AG09309 (cell line): ENCODE measurements at places on chromosomes 11 and 22.

- DNase-seq = no peak
Measured at GRCh38 chr11:70434813-70435278, 36.5 kb downstream of the CTTN start.

DNA sequence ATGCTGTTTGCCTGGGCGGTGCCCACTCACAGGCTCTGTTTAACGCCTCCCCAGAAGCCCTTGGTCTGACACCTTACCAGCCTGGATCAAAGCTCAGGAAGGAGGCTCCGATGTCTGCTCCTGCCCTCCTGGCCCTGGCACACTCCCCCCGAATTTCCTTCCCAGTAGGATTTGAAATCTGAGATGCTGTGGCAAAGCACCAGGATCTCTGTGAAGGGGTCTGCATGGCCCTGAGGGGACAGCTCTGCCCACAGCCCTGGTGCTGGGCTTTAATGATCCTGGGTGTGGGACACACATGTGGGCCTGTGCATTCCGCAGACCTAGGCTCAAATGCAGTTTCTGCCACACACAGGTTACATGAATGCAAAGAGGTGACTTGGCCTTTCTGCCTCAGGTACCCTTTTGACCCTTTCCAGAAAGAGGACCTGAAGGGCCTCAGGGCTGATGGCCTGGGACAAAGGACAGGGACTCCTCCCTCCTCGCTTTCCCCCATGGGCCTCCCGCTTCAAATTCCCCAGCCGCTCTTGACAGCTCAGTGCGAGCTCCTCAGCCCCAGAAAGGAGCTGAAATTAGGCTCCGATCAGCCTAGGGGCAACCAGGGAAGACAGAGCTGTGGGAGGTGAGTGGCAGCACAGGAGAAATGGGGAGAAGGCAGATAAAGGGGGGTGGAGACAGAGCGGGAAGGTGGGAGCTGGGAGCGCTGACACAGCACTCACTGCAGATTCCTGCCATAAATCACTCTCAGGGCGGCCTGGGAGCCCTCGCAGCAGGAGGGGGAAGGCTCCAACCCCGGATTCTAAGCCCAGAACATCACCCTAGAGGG is 41.3 kb downstream of the TRIM29 start:
- DNase-seq = no peak

DNA sequence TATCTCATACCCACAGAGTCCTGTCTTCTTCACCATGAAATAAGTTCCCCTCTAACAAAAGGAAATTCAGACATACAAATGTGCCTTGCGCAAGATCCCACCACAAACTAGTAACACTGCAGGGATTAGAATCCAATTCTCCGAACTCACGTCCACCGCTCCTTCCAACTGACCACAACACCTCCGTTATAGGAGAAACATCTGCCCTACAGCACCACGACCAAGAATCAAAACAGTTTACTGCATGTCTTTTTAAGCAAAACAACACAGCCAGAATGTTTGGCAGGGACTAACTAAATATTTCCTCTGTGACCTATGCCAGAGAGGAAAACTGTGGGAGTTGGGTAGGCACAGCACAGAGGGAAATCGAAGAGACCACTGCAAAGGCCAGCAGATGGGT is 72.7 kb upstream of the AKIP1 start:
- peak; percentile 94 for DNase-seq

DNA sequence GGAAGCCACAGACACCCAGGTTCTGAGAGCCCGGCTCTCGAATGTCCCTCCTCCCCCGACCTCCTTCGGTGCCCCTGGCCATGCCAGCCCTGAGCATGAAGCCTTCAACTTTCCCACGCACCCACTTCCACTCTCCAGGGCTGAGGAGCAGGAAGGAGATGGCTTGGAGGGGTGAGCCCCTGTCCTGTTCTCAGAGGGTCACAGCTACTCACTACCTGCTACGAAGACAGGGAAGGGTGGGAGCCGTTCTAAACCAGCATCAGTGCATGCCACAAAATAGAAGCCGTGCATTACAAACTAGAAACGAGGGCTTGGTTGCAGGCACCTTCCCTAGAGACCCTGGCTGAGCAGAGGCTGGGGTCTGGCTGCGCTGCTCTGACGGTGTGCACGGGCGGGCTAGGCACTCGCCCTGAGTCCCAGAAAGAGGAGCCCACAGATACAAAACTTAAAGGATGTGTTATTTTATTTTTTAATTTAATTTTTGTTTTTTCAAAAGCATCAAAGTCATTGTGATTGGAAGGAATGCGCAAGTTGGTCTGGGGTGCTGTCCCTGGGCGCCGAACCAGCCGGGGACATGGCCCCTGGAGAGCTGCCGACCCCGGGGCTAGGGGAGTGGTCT is 4.2 kb upstream of the KRTAP5-6 start:
- no peak for DNase-seq

DNA sequence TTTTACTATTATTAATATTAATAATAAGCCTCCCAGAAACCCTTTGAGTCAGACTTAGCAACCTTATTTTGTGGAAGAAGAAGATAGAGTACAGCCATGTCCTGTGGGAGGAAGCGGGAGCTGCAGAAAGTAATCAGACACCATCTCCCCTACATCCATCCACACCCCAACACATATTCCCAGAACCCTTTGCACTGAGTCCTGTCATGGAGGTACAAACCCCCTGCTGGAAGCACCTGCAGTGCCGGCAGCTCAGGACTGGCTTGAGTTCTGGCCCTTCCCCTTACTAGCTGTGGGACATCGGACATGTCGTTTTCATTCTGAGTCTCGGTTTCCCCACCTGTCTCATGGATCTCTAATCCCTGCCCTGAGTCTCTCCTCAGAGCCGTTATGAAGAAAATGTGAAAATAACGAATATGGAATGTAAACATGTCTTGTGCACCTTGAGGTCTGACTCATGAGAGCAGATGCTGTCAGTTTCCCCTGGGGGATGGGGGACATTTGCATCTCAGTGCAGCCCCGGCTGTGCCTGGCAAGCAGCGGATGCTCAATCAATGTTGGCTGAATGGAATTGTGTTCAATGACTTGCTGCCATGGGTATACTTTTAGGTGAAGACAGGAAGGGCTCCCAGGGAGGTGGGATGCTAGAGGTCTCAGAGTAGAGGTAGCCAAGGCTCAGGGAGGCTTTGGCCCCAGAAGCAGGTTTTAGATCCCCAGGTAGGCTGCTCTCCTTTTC is 45.4 kb downstream of the TP53I11 start:
- no peak for DNase-seq

GRCh38 chr11:15810525-15810924 is 545.8 kb downstream of the SOX6 start:
- DNase-seq = no peak

DNA sequence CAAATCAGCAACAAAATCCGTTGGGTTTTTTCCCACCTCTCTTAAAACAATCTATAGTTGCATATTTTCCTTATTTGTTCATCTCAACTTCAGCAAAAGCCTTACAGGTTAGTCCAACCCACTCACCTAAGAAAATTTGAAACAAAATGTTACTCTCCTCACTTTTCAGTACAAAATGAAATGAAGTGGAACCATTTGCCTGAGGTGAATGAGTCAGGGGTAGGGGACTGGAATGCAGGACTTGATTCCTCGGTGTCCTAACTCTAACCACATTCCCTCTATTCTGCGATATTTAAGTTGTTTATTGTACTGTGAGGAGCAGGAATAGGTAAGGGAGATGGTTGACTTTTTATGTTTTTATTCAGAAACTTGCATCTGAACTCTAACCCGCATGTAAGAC is 16.4 kb downstream of the ATP5MG start:
- no peak for DNase-seq

- no peak for DNase-seq
Measured at GRCh38 chr11:132125988-132126871, 755.8 kb downstream of the NTM start.

DNA sequence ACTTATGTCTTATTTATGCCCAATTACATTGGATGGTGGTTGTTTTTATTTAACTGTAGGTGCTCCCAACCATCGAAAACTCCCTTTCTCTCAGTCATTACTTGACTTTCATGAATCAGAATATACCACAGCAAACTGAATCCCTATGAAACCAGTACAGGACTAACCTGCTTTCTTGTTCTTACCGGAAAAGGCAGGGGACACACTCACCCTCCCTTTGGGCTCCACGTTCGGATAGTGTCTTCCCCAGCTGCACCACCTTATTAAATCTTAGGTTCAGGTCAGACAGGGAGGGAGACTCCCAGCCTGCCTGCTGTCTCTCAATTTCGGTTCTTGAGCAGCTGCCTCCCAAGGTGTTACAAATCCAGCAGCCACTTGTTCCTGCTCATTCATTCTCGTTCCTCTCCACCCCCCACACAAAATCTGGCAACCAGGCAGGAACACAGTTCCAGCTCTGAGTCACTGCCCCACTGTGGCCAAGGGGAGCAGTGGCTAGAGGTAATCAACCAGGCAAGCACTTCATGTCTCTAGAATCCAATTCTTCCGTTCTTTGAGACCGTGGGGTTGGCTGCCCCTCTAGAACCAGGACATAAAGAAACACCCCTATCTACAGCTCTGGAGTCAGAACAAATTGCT is 133.0 kb downstream of the PLEKHA7 start:
- no peak for DNase-seq

DNA sequence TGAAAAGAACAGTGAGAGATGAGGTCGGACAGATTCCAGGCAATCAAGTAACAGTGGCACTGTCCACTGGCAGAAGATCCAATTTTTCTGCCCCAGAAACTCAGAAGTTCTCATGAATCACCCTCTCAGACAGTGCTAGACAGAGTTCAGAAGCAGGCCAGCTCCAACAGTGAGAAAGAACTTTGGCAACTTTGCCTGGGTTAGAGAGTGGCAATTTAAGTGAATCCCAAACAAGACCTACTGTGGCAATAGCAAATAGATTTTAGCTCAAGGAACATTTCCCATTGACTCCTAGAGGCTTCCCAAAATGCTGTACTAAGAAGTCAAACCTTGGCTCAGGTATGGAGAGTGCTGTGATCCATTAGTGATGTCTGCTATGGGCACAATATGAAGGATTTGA is 12.3 kb downstream of the CD44 start:
- DNase-seq = no peak

GRCh38 chr11:95877291-95877690 is 46.6 kb downstream of the MTMR2 start:
- DNase-seq = peak; percentile 99

GRCh38 chr11:116164843-116165242 is 607.9 kb downstream of the BUD13 start:
- DNase-seq = no peak
